ENCODE measurements at places on chromosomes 13 and 19.

DNA sequence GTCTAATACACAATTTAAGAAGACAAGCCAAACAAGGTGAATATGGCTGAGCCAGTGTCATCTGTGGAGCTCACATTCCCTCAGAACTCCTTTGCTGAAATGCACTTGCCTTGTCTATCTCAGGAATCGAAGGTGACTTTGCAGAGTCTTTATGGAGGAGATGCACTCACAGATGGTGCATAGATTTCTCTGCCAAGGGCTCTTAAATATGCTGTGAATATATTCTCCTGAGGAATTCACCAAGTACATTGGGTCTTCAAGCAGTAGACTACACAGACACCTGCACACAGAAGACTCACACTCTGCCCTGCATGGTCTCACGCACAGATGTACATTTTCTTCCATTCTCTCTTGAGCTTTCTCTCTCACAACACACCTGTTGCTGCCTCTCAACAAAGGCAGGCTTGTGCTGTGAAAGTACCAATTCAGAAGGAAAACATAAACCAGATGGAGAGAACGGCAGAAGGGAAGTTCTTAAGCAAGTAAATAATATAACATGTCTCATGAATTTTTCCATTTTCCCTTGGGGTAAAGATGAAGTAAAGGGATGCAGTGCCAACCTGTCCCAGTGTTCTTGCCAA, 174.7 kb downstream of the DLEU7 start:
- DNase-seq = no peak

- DNase-seq = no peak
Measured at GRCh38 chr19:32397671-32398101, 7.9 kb upstream of the DPY19L3 start.

DNA sequence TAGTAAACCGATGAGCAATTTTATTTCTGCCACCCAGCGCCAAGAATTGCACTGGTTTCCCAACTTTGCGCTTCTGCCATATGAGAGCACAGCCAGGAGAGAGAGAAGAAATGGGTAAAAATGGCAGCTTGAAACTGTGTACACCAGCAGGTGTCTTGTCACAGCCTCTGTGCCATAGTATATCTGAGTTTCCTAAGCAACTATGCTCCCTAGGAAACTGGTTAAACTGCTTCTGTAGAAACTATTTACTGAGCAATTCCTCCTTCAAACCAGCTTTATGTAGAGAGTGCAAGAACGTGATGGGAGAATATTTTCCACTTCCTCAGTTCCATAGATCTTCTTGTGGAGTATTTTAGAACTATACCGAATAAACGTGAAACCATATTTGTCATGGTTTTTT, 1361.3 kb downstream of the PCDH9 start:
- DNase-seq = no peak

DNA sequence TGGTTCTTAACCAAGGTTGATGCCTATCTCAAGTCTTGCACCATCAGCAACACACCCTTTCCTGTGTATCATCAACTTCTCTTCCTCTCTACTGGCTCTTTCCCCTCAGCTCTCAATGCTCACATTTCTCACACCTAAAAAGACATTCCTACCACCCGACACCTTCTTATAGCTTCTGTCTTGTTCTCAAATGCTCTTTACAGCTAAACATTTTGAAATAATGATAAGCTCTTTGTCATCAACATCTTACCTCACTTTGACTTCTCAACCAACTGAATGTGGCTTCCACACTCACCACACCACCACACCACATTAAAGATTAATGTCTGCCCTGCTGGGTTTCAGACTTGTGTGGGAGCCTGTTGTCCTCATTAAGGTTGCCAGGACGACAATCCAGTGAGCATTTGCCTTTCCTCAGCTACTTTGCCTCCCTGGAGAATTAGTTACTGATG, 67.8 kb downstream of the RXFP2 start:
- DNase-seq = no peak

DNA sequence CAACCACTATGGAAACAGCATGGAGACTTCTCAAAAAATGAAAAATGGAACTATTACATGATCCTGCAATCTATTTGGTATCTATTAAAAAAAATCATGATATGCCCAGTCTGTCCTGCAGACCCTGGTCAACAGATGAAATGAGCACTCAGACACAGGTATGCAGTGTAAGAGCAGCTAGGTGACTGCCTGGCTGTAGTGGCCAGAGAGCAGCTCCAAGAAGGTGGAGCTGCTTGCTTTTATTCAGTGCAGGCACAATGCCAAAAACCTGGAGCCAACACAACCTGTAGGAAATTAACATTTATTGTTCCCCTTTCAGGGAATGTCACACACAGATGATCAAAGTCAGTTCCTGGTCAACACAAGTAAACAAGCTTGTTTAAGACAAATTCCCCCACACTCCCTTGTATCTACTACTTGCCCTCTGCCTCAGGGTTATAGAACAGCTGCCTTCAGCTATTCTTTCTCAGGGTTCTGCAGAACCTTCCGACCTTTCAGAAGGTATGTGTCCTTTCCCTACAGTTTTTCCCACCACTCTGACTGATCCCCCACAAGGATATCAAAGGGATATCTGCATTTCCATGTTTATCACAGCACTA, 933.7 kb upstream of the SLITRK5 start:
- DNase-seq = no peak

- no peak for DNase-seq
Measured at GRCh38 chr13:84044805-84045204, 162.5 kb upstream of the SLITRK1 start.

GRCh38 chr19:17370026-17370587, 7.0 kb downstream of the PLVAP start:
- no peak for DNase-seq

DNA sequence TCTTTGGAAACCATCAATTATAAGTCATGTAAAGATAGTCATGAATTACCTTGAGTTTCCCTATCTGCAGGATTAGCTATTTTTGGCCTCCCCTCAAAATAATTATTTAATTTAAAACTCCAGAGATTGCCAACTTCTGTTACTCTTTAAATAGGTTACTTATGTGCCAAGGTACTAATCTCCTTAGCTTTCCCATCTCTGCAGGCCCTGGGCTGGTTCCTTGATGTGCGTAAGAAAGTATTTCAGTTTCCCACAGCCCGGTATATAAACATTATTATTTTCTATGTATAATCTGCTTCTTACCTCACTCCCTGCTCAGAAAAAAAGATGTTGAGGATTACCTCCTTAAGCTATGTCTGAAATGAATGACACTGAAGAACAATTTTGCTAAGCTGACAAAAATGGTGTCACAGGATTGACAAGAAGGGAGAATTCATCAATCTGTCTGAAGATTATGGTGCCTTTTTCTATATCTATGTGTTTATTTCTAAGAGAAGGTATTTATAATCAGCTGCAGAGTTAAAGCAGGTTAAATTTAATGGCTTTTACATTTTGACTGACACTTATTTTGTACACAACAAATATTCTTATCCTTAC, 1697.2 kb upstream of the PCDH20 start:
- DNase-seq = no peak

Measured in CD8-positive, alpha-beta T cell (primary cell).